ENCODE measurements at places on chromosomes 13 and 19.

- DNase-seq = no peak
These were observed 661 bp upstream of the BABAM1 start for GRCh38 chr19:17266589-17266974.

GRCh38 chr13:30294004-30294403, 13.3 kb downstream of the KATNAL1 start:
- DNase-seq = no peak

DNA sequence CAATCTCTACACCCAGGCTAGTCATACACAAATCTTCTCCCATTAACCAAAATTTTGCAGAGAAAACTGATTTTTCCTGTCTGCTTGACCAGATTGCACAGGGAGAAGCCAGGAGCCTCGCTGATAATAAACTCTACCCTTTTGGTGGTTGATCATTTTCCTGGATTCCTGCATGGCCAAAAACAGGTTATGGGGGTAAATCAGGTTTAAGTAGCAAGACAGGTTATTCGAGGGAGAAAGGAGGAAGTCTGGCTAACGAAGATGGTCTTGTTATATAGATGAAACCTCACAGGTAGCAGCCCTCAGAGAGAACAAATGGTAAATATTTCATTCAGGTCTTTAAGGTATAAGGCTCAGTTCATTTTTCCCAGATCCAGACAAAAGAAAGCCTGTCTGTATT, 16.0 kb upstream of the CEACAM6 start:
- no peak for DNase-seq

- no peak for DNase-seq
These were observed 17.4 kb upstream of the SPRYD7 start for GRCh38 chr13:49953560-49953959.

DNA sequence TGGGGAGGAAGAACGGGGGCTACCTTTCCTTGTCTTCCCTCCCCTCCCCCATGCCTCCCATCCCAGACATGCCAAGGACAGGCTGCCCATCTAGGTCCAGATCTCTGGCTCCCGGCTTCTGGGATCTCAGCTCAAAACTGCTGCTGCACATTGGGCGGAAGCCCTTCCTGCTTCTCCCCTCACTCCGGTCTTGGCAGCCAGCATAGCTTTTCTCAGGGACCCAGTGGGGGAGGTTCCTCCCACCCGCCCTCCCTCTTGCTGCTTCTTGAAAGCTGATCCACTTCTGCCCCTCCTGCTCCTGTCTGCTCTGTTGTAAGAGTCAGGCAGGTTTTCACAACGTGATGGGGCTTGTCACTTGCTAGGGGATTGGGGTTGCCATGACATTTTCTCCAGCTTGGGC, 21.7 kb upstream of the RNF17 start:
- no peak for DNase-seq

Measured in NCI-H2081 treated with DMSO at 0.1 percent for 48 hours (cell line).